ENCODE measurements at places on chromosomes 5 and 9.

DNA sequence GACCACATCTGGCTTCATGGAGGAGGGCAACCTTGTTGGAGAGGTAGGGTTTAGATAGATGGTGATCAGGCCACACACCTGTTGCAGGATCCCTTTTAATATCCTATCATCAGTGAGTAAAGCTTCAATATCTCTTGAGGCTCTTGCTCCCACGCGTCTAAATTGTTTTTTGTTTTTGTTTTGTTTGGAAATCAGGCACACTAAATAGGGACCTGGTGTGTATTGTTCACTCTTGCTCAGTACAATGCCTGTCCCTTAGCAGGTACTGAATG, 2.6 kb upstream of the TMEM268 start:
- DNase-seq = no peak

DNA sequence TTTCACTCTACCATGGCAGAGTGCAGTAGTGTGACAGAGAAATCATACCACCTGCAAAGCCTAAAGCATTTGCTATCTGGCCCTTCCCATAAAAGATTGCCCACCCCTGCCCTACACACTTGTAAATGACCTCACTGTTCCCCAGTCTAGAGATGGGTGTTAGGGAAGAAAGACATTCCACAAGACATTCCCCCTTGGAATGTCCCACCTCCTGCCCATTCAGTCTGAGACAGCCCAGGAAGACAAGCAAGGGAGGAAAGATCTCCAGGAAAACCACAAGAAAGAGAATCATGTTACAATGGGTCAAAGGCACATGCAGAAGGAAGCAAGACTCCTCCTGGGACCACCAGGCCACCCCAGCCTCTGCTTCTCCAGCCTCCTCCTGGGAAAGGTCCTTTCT, 230.0 kb downstream of the AGTPBP1 start:
- DNase-seq = no peak

- DNase-seq = no peak
Measured at GRCh38 chr9:136995772-136996311, 526 bp downstream of the CLIC3 start.

- DNase-seq = no peak
Measured at GRCh38 chr9:92324889-92325268, 271 bp downstream of the NOL8 start.

DNA sequence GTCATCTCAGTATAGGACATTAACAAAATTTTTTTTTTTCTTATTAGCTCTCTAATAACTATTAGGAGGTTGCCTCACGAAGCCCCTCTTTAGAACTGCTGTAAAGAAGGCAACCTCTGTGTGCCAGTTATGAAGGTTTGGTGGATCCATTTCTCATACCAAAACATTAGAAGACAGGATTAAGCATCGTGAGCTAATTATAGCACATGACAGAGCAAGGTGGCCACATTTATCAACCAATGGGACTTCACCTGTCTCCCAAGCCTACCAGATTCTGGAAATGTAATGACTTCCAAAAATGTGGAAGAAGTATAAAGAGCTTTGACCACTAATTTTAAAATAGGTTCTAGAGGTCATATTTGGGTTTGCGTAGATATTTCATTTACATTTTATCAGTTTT, 107.2 kb downstream of the SMARCA2 start:
- no peak for DNase-seq

- DNase-seq = no peak
Measured at GRCh38 chr9:107348836-107349235, 65.8 kb downstream of the RAD23B start.

- no peak for DNase-seq
Measured at GRCh38 chr9:12720551-12720950, 27.4 kb downstream of the TYRP1 start.

- no peak for DNase-seq
Measured at GRCh38 chr5:58351190-58351589, 108.7 kb downstream of the PLK2 start.

DNA sequence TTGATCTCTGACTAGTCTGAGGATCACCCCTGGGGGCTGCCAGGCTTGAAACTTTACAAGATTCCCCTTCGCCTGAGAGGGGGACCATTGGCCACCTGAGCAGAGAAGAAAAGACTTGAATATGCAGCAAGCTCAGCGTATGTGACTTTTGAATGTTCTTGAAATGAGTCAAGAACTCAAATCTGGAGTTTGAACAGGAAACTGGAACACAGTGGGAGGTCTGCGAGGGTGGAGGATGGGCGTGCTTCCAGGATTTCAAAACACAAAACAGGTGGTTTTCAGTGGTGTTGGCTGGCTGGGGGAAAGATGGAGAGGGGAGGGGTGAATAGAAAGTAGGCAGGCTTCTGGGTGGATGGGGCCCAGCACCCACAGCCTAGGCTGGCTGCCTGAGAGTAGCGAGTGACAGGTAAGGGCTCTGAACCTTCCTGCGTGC, 40.6 kb downstream of the TMEM174 start:
- no peak for DNase-seq

GRCh38 chr5:44046619-44047364, 342.4 kb downstream of the FGF10 start:
- DNase-seq = no peak

DNA sequence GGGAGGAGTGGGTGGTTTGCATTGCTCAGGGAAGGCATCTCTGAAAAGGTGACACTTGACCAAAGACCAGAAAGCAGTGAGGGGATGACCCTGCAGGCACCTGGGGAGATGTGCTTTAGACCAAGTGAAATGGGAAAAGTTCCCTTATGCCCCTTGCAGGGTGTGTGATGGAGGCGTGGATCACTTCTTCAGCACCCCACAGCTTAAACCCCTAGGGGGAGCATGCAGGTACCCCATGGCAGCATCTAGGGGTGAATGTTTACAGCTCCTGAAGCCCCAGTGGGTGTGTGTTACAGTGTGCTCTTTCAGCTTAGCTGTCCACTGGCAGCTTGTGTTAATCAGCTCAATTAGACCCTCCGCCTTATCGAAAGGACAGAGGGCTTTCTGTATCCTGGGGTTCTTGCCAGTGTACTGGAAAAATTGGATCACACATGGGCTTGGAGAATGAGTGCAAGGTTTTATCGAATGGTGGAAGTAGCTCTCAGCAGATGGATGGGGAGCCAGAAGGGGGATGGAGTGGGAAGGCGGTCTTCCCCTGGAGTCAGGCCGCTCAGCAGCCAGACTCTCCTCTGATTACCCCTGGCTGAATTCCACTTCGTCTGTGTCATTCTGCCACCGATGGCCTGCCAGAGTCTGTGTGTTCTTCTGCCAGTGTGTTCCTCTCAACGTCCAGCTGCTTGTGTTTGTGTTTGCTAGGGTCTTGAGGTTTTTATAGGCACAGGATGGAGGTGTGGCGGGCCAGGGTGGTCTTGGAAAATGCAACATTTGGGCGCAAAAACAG, 6.3 kb downstream of the BHMT2 start:
- DNase-seq = no peak

GRCh38 chr5:179192185-179192890, 132.2 kb downstream of the ZNF354C start:
- DNase-seq = no peak

DNA sequence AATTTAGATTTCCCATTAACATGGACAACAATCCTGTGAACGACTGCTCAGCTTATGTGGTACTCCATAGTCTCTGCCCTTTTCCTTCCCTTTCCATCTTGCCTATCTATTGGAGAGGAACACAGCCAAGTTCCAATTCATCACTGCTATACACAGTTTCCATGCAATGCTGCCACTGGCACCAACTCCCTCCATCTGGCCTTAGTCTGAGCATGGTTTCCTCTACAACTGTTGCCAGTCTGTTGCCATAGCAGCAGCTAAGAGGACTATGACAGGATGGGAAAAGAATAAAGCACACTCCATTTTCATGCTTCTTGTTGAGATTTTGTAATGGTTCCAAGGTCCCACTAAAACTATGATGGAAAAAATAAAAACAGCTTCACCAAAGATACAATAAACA, 189.0 kb downstream of the HCN1 start:
- no peak for DNase-seq

GRCh38 chr9:101324245-101324804, 60.5 kb downstream of the BAAT start:
- no peak for DNase-seq

DNA sequence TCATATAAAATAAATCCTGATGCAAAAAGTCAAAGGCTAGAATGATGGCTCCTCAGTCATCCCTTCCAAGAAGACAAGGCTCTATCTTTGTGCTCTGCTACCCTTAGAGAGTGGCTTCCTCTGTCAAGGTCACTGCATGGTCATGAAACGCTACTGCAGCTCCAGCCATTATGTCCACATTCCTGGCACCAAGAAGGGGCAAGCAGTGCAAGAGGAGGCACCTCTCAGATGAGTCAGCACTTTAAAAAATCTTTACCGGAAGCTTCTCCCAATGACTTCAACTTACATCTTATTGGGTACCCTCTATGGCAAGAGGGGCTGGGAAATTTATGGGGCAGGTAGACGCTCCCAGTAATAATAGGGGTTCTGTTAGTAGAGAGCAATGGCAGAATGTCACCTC, 129.5 kb upstream of the CPEB4 start:
- DNase-seq = no peak

DNA sequence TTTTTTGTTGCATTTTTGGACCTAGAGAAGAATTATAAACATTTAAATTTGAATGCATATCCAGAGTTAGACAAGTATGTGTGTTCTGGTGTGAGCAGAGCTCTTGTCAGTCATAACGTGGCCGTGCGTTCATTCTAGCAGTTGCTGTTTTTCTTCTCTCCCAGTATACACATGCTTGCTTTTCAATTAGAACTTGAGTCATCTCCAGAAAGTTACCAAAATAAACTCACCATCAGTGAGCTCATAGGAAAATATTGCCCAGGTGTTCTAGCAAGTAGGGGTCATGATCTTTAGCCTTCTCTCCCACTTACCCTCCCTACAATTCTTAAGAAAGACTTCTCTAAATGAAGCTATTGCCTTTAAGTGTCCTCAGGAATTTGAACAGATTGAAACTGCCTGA, 247.5 kb upstream of the TUT7 start:
- no peak for DNase-seq

- no peak for DNase-seq
Measured at GRCh38 chr5:133730866-133731265, 118.5 kb upstream of the FSTL4 start.

GRCh38 chr5:26940994-26941393, 97.4 kb downstream of the CDH9 start:
- DNase-seq = no peak

- no peak for DNase-seq
Measured at GRCh38 chr5:154470947-154471870, 6.8 kb downstream of the HAND1 start.

DNA sequence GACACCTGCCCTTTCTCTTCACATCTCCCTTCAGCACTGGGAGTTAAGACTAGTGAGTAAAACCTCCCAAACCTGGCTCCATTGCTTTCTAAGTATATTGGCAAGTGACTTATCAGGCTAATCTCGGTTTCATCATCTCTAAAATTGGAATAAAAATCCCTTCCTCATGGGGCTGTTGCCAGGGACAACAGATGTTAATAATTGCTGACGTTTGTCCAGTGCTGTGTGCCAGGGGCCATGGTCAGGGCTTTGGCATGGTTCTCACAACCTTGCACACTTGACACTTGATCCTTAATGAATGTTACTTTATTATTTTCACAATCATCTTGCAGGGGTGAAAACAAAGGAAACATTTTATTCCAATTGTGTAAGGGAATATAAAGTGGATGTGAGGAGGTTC, 1262.0 kb upstream of the WWC1 start:
- DNase-seq = no peak

DNA sequence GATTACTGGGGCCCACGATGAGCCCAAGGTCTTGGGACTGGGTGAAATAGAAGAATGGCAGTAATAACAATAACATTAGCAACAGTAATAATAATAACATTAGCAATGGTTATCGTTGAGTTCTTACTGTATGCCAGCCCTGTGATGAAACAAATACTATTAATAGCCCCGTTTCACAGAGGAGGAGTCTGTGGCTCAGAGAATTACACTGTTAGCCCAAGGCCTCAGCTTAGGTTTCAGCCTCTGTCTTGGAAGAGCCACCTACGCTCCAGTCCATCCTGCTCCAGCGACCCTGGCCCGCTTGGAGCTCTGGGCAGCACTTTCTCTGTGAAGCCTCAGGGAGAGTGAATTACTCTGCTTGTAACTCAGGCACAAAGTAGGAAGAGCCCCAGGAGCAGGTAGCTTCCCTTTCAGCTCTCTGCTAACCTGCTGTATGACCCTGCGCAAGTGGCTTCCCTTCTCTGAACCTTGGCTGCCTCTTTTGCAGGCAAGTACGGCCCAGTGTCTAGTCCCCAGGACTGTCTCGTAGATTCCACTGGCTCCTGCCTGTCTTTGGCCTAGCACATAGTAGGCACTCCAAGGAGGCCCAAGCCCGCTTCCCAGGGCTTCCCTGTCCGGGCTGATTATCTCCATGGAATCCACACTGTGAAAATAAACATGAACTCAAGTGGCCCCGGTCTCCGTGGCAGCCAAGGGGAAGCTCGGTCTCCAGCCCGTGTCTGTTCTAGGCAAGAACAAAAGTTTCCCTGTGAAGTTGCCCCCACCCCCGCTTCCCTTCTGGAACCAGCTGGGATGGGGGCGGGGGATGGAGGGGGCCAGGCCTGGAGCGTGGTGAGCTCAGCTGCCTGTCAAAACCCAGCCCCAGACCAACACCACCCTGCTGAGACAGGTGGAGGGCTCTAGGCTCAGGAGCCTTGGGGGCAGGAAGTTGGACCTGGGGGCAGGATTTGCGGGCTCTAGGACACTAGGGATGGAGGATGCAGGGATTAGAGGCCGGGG, 26.2 kb upstream of the LMX1B start:
- DNase-seq = peak; percentile 44

GRCh38 chr5:143964919-143965318, 153.0 kb downstream of the HMHB1 start:
- DNase-seq = no peak

GRCh38 chr9:71620746-71621145, 147.6 kb downstream of the CEMIP2 start:
- DNase-seq = no peak

GRCh38 chr5:79512049-79512448, 1.9 kb downstream of the HOMER1 start:
- no peak for DNase-seq

DNA sequence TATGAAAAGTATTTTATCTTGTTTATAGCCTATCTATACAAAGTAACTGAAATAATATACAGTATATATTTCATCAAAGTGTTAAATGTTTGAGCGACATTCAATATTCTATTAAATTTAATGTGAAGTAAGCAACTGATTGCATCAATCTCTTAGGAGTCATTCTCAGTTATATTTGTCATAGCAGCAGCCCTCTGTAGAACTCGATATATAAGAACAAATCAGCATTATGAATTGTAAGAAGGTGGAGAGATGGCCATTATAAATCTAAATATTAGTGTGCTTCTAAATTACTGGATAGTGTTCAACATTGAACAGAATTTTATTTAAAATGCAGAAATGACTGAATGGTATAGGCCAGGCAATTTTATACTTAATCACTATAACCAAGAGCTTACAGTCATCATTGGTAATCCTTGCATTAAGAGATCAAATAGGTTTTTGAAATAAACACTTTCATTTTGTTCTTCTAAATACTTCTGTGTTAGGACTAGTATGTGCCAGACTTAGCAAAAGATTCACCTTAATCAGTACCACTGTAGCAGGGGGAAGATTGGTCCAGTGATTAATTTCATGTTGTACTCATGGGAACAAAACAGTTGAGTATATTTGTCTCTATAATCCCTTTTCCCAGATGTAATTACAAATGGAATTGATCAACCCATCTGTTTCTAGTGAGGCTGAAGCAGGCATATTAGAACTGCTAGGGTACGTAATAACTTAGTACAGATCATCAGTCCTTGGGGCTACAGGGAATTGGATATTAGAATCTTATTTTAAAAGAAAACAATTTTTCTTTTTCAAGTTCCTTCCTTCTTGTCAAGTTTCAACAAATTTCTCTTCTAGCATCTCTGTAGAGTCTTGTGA, 108.3 kb upstream of the TYRP1 start:
- no peak for DNase-seq

Measured in iPS-NIHi11 (cell line).